Non-pigmented ciliary epithelial cell (primary cell): ENCODE measurements at places on chromosomes 2 and 18.

- DNase-seq: no peak
These were observed 97.8 kb downstream of the CSRNP3 start for GRCh38 chr2:165567273-165567672.

DNA sequence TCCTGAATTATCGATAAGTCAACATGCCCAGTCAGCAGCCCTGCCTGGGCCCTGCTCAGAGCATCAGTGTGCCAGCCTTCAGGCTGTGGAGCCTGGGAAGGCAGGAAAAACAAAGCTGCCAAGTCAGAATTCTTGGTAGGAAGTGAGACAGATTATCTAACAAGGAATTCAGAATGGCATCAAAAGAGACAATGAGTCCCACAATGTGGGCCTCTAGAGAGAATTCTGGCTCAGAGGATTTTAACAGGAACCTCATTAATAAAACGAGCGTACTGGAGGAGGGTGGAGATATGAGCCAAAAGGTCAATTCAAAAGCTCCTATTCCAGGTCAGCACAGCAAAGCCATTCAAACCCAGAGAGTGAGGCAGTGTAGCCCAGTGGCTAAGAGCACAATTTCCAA is 327.6 kb upstream of the MMADHC start:
- no peak for DNase-seq

GRCh38 chr2:84918430-84918829 is 13.0 kb downstream of the TMSB10 start:
- no peak for DNase-seq

DNA sequence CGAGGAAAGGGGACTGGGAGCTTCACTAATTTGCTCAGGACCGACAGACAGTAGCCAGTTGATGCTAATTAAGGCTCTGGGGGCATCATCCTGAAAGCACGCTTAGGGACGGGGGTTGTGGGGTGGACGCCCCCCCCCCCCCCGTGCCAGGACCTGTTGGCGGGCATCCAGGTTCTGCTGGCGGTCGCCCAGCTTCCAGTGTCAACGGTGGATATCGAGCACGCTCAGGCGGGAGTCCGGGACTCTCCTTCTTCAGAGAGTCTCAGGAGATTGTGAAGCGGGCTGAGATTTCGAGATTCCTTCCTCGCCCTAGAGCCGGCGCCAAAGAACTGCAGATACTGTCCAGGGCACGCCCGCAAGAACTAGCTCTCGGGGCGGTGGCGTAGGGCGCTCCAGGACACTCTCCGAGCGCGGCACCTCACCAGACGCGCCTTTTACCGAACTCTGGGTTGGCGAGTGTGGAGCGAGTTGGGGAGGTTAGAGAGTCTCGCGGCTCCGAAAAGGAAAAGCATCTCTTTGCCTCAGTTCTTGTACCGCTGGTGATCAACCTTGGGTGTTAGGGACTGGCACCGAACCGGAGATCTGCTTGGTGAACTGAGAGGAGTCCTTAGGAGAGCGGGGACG is 5.6 kb downstream of the RAX start:
- no peak for DNase-seq

GRCh38 chr2:233428008-233428407 is 73.7 kb downstream of the DGKD start:
- DNase-seq: no peak

GRCh38 chr2:196990788-196991461 is 64.4 kb upstream of the PGAP1 start:
- DNase-seq: no peak

GRCh38 chr2:227134591-227134990 is 29.4 kb downstream of the COL4A4 start:
- no peak for DNase-seq

- no peak for DNase-seq
These were observed 79.0 kb upstream of the CDH19 start for GRCh38 chr18:66682855-66683322.

- no peak for DNase-seq
These were observed 27.6 kb upstream of the GMCL1 start for GRCh38 chr2:69801745-69802290.

- DNase-seq: no peak
These were observed 342.3 kb upstream of the TMEFF2 start for GRCh38 chr2:192536922-192537624.
